ENCODE measurements at places on chromosomes 3 and 15. TPM values are rescaled to one million over a fixed set of nuclear protein-coding genes. Genes with fewer than 3 reads are reported as not detected.
A peak's percentile ranks its signal among the peaks of the same experiment; 100 is the strongest.

- no peaks in the 10 kb centered on the region for H3K36me3 ChIP-seq
- H3K4me1 ChIP-seq: no peaks in the 10 kb centered on the region
- H3K27me3 ChIP-seq: no peaks in the 10 kb centered on the region
- no peak overlapping the region for H3K4me3 ChIP-seq
Measured at GRCh38 chr3:114179575-114179974, 723 bp upstream of the DRD3 start.

GRCh38 chr3:66638717-66639116, 137.9 kb upstream of the LRIG1 start:
- H3K4me1 ChIP-seq: no peaks in the 10 kb centered on the region
- no peak overlapping the region for H3K27ac ChIP-seq
- no peak overlapping the region for H3K4me3 ChIP-seq
- no peaks in the 10 kb centered on the region for H3K36me3 ChIP-seq
- H3K27me3 ChIP-seq: no peaks in the 10 kb centered on the region
- no peak for DNase-seq

DNA sequence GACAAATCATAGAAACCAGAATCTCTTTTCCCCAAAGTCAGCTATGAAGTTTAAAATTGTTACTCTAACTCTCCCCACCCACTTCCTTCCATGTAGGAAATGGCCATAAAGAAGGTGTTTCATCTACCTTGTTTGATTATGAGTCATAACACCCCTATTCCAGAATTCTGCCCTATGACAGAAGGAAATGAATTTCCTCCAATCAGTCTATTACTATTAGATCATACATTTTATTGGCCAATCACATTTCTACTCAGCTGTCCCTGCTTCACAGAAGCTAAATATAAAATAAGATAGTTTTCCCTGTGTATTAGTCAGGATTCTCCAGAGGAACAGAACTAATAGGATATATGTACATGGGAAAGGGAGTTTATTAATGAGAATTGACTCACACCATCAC, 102.1 kb downstream of the TGFBR2 start:
- H3K4me1 ChIP-seq: no peaks in the 10 kb centered on the region
- no peak overlapping the region for H3K27ac ChIP-seq
- no peaks in the 10 kb centered on the region for H3K27me3 ChIP-seq
- H3K36me3 ChIP-seq: no peaks in the 10 kb centered on the region

- H3K27me3 ChIP-seq: no peaks in the 10 kb centered on the region
- no peak for DNase-seq
- no peaks in the 10 kb centered on the region for H3K36me3 ChIP-seq
- H3K4me3 ChIP-seq: no peak overlapping the region
- H3K4me1 ChIP-seq: peaks cover 3% of the 10 kb centered on the region
Measured at GRCh38 chr3:108287146-108287545, 9.2 kb upstream of the HHLA2 start.

DNA sequence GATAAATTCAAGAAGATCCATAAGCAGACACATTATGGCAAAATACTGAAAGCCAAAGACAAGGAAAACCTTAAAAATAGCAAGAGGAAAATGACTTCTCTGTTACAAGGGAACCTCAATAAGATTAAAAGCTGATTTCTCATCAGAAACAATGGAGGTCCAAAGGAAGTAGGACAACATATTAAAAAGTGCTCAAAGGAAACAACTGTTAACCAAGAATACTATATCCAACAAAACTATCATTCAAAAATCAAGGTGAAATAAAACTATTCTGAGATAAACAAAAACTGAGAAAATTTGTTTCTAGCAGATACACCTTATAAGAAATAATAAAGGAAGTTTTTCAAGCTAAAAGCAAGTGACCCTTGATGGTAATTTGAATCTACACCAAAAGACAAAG, 314.7 kb upstream of the ROPN1 start:
- DNase-seq: no peak
- H3K4me1 ChIP-seq: no peaks in the 10 kb centered on the region
- H3K27ac ChIP-seq: no peak overlapping the region
- no peaks in the 10 kb centered on the region for H3K36me3 ChIP-seq

GRCh38 chr15:74037171-74038117, 42.9 kb downstream of the PML start:
- H3K4me3 ChIP-seq: no peak overlapping the region
- no peak for DNase-seq
- no peaks in the 10 kb centered on the region for H3K27me3 ChIP-seq
- H3K36me3 ChIP-seq: peaks cover 39% of the 10 kb centered on the region
- H3K4me1 ChIP-seq: no peaks in the 10 kb centered on the region
- H3K27ac ChIP-seq: no peak overlapping the region

DNA sequence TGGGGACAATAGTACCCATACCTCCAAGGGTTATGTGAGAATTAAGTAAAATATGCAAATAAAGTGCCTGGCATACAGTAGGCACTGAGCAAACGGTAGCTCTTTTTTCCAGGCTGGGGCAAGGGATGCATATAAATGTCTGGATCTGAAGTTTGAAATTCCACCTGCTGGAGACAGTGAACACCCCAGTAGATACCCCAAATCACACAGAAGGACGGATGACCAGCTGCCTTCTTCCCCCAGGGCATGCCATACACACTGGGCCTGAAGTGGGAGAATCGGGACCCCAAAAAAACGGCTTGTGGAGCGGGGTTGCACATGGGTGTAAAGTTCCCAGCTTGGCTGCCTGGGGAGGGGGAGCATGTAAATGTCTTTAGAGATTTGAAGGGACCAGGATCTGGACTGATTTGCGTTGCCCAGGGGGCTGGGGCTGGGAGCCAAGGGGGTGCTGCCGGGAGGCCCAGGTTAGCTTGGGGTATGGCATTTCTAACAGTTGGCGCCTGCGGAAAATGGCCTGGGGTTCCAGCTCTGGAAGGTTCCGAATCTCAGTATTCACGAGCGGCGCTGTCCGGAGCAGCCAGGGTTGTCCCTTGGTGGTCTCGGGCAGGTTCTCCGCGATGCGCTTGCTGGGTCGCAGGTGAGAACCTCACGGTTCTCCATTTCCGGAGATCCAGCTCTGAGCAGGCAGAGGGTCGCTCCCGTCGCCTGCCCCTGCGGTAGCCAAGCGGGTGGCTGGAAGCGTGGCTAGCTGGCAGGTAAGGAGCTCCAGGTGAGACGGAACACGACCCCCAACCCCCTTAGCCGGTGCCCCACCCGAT, 42.6 kb upstream of the POLG start:
- no peak for DNase-seq
- H3K36me3 ChIP-seq: no peaks in the 10 kb centered on the region
- H3K27ac ChIP-seq: no peak overlapping the region
- H3K27me3 ChIP-seq: peaks cover 16% of the 10 kb centered on the region
- no peaks in the 10 kb centered on the region for H3K4me1 ChIP-seq

GRCh38 chr3:65443739-65444446, 594.8 kb downstream of the MAGI1 start:
- no peaks in the 10 kb centered on the region for H3K36me3 ChIP-seq
- no peaks in the 10 kb centered on the region for H3K4me1 ChIP-seq
- no peak overlapping the region for H3K4me3 ChIP-seq
- H3K27me3 ChIP-seq: no peaks in the 10 kb centered on the region
- no peak overlapping the region for H3K27ac ChIP-seq
- DNase-seq: no peak

- no peaks in the 10 kb centered on the region for H3K4me1 ChIP-seq
- H3K36me3 ChIP-seq: no peaks in the 10 kb centered on the region
- no peaks in the 10 kb centered on the region for H3K27me3 ChIP-seq
- no peak overlapping the region for H3K27ac ChIP-seq
- no peak overlapping the region for H3K4me3 ChIP-seq
Measured at GRCh38 chr3:55662683-55663082, 175.6 kb upstream of the WNT5A start.

DNA sequence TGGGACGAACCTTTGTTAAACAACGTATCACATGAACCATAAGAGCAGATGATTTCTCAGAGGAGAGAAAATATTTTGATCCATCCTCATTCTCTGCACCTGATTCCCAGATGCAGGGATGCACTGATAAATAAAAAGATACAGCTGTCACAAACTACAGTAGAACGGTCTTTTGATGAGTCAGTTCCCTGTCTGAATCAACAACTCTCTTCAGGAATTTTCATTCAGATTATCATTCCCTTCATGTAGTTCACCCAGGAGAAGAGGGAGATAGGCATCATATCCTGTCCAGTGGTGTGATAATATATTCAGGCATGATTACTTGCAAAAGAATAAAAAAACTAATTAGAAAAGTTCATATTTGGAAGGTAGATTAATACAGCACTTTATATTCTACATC, 521.5 kb downstream of the PYDC2 start:
- DNase-seq: no peak
- H3K4me3 ChIP-seq: no peak overlapping the region

DNA sequence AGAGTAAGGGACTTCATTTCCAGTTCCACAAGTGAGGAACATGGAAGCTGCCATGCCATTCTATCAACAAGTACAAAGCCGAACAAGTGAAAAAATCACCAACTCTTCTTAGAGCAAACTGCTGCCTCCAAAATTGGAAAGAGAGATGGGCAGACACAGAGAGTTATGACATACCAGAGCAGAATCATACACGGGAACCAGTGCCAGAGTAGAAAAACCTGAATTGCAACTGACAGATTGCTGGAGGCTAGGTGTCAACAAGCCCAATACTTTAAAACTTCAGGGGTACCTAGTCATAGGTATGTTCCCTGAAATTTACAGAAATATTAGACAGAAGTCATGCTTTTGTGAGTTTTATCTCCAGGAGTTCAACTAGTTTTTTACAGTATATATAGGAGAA, 62.0 kb downstream of the TTBK2 start:
- no peak overlapping the region for H3K4me3 ChIP-seq
- no peaks in the 10 kb centered on the region for H3K36me3 ChIP-seq
- no peaks in the 10 kb centered on the region for H3K27me3 ChIP-seq
- DNase-seq: no peak
- H3K4me1 ChIP-seq: peaks cover 6% of the 10 kb centered on the region

GRCh38 chr3:64122476-64122875, 99.2 kb upstream of the PSMD6 start:
- no peak overlapping the region for H3K4me3 ChIP-seq
- no peaks in the 10 kb centered on the region for H3K27me3 ChIP-seq
- peaks cover 3% of the 10 kb centered on the region for H3K4me1 ChIP-seq

DNA sequence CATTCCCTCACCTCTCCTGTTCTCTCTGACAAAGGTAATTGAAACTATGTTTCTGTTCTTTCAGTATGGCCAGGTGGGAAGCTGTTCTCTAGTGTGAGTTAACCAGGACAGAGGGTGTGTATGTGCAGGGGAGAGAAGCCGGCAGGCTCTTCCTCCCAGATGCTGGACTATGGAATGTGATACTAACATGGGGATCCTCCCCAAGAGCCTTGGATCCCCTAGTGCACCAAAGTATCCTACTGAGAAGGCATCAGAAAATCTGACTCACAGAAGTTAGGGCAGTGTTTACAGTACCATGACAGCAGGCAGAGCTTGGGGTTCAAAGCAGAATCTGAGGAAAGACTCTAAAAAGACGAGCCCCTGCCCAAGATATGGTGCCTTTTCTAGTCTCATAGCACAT, 123.1 kb downstream of the APBA2 start:
- no peak overlapping the region for H3K27ac ChIP-seq
- no peaks in the 10 kb centered on the region for H3K4me1 ChIP-seq
- H3K4me3 ChIP-seq: no peak overlapping the region
- DNase-seq: no peak

- no peak for DNase-seq
- H3K27ac ChIP-seq: no peak overlapping the region
- H3K4me3 ChIP-seq: no peak overlapping the region
- no peaks in the 10 kb centered on the region for H3K36me3 ChIP-seq
Measured at GRCh38 chr3:71117572-71118247, 465.8 kb downstream of the FOXP1 start.

GRCh38 chr15:78033864-78034263, 43.6 kb downstream of the TBC1D2B start:
- H3K36me3 ChIP-seq: no peaks in the 10 kb centered on the region
- peaks cover 21% of the 10 kb centered on the region for H3K4me1 ChIP-seq
- no peak for DNase-seq
- no peaks in the 10 kb centered on the region for H3K27me3 ChIP-seq
- no peak overlapping the region for H3K4me3 ChIP-seq
- H3K27ac ChIP-seq: peak overlapping the region; percentile 39

GRCh38 chr15:43889042-43889441, 62.2 kb downstream of the WDR76 start:
- no peaks in the 10 kb centered on the region for H3K27me3 ChIP-seq
- H3K36me3 ChIP-seq: no peaks in the 10 kb centered on the region
- no peaks in the 10 kb centered on the region for H3K4me1 ChIP-seq
- H3K27ac ChIP-seq: no peak overlapping the region

DNA sequence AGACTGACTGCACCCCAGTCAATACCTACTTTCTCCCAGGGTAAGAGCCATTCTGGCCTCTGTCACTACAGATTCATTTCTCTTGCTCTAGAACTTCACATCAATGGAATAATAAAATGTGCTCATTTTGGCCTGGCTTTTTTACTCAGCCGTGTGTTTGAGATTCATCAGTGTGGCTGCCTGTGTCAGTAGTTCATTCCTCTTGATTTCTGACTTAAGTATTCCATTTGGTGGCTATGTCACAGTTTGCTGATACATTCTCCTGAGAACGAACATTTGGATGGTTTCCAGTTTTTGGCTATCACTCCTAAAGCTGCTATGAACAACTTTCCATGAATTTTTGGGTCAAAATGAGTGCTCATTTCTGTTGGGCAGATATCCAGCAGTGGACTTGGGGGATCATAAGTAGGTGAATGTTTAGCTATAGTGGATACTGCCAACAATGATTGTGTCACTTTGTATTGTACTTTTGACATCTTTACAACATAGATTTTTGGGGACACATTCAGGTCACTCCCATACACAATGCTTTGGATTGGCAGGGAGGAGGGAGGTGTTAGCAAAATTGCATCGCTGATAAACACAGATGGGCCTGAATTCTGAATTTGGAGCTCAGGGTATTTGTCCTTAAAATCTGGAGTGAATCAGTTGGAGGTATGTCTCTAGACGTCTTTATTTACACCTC, 19.8 kb upstream of the FAM107A start:
- H3K4me1 ChIP-seq: no peaks in the 10 kb centered on the region
- H3K4me3 ChIP-seq: no peak overlapping the region
- no peak for DNase-seq
- no peaks in the 10 kb centered on the region for H3K36me3 ChIP-seq

- H3K4me3 ChIP-seq: no peak overlapping the region
- no peak overlapping the region for H3K27ac ChIP-seq
- H3K27me3 ChIP-seq: no peaks in the 10 kb centered on the region
- peaks cover 8% of the 10 kb centered on the region for H3K4me1 ChIP-seq
- DNase-seq: peak; percentile 8
- H3K36me3 ChIP-seq: peaks cover 3% of the 10 kb centered on the region
Measured at GRCh38 chr3:49775538-49775937, 10.8 kb downstream of the IP6K1 start.

The LCTL gene
- not detected for total RNA-seq

The GATM gene
- total RNA-seq: 62.3 TPM

The TMEM62 gene
- 50.0 TPM for total RNA-seq

The IL5RA gene
- 1.6 TPM for total RNA-seq

The USP13 gene
- total RNA-seq: 31.6 TPM

The KNL1 gene
- total RNA-seq: 0.78 TPM

The GOLGA8O gene
- 2.6 TPM for total RNA-seq

The KBTBD12 gene
- not detected for total RNA-seq

The GCHFR gene
- 51.2 TPM for total RNA-seq

The DNAH12 gene
- 0.04 TPM for total RNA-seq

The ECE2 gene
- total RNA-seq: not detected

Data from thyroid gland (tissue), 4 donors.